ENCODE measurements at places on chromosomes 4 and X. TPM values are rescaled to one million over a fixed set of nuclear protein-coding genes. Genes with fewer than 3 reads are reported as not detected.

The MSN gene
- total RNA-seq = 374 TPM

The VSIG1 gene
- total RNA-seq = not detected

The SPANXB1 gene
- not detected for total RNA-seq

The RPA4 gene
- total RNA-seq = 2.1 TPM

The NIPAL1 gene
- total RNA-seq = 0.81 TPM

The YIPF7 gene
- total RNA-seq = not detected

The CCKAR gene
- not detected for total RNA-seq

The STS gene
- 12.3 TPM for total RNA-seq

The CCDC110 gene
- total RNA-seq = 3.0 TPM

GRCh38 chrX:100870527-100870926, 3.6 kb downstream of the NOX1 start:
- no peaks in the 10 kb centered on the region for H3K36me3 ChIP-seq
- H3K4me1 ChIP-seq = no peaks in the 10 kb centered on the region
- H3K27ac ChIP-seq = no peak overlapping the region
- DNase-seq = no peak
- H3K27me3 ChIP-seq = no peaks in the 10 kb centered on the region

DNA sequence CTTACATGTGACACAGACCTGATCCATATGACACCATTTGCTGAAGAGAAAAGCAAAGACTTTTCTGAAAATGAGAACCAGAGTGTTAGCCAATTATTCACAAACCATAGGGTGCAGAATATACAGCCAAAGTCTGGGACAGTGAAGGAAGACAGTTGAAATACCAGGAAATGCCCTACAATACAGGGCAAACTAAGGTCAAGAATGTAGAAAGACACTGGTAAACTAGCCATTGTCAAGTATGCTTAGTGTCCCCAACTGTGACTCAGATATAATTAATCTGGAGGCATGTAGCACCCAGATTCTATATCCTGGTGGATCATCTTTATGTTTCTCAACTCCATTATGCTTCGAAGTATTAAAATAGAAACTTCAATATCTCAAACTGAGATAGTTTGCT, 200.9 kb upstream of the FSTL5 start:
- no peaks in the 10 kb centered on the region for H3K36me3 ChIP-seq
- H3K27ac ChIP-seq = no peak overlapping the region
- H3K27me3 ChIP-seq = no peaks in the 10 kb centered on the region
- H3K4me3 ChIP-seq = no peak overlapping the region

DNA sequence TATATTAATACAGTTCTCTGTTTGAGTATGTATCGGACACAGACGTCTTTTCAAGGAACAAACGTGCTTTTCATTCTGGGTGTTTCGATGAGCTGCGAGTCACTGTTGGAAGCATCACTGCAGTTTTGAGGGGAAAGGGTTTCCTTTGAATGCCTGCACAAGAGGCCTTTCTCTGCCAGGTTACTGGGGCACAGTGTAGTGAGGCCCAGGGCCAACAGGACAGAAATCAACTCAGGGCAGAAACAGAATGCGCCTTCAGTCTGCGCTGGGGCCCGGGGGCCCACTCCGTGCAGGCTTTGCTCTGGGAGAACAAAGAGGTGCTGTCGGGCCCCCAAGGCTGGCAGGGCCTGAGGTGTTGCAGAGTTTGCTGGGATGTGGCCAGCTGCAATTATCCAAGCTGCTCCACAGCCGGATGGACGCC, 2.3 kb upstream of the PPP2R3B start:
- H3K36me3 ChIP-seq = no peaks in the 10 kb centered on the region
- H3K27me3 ChIP-seq = no peaks in the 10 kb centered on the region
- H3K27ac ChIP-seq = no peak overlapping the region
- H3K4me1 ChIP-seq = no peaks in the 10 kb centered on the region
- no peak for DNase-seq

- no peaks in the 10 kb centered on the region for H3K36me3 ChIP-seq
- no peak overlapping the region for H3K4me3 ChIP-seq
- H3K4me1 ChIP-seq = no peaks in the 10 kb centered on the region
Measured at GRCh38 chrX:119518371-119518770, 46.8 kb downstream of the STEEP1 start.

- no peaks in the 10 kb centered on the region for H3K36me3 ChIP-seq
- no peaks in the 10 kb centered on the region for H3K27me3 ChIP-seq
- H3K27ac ChIP-seq = no peak within 1 kb of the TSS
- no peaks in the 10 kb centered on the region for H3K4me1 ChIP-seq
- no peak within 1 kb of the TSS for H3K4me3 ChIP-seq
Measured at GRCh38 chrX:103776546-103776945, at the start of gene PLP1. Gene PLP1 (plus strand): TSS chrX:103776840. CDS start chrX:103776996, 156 bp downstream.

DNA sequence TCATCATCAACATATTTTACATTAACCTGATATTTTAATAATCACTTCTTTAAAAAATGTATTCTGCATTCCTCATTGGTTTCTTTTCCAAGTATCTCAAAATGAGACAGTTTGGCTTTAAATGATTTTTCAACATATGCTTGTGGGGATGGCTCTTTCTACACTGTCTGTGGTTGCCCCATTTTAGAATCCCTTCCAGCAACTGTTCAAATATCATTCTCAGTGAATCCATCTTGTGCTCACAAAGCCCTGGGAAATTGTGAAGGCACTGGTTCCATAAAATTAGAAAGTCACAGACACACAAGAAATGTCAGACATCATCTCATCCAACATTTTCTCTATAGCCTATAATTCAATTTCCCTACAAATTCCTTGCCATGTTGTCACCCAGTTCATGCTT, 103.5 kb downstream of the LNX1 start:
- H3K27ac ChIP-seq = no peak overlapping the region
- peaks cover 3% of the 10 kb centered on the region for H3K4me1 ChIP-seq

- no peaks in the 10 kb centered on the region for H3K27me3 ChIP-seq
- peaks cover 14% of the 10 kb centered on the region for H3K36me3 ChIP-seq
- DNase-seq = no peak
- H3K4me1 ChIP-seq = peaks cover 3% of the 10 kb centered on the region
- no peak overlapping the region for H3K27ac ChIP-seq
Measured at GRCh38 chr4:47579235-47579634, 94.2 kb downstream of the ATP10D start.

DNA sequence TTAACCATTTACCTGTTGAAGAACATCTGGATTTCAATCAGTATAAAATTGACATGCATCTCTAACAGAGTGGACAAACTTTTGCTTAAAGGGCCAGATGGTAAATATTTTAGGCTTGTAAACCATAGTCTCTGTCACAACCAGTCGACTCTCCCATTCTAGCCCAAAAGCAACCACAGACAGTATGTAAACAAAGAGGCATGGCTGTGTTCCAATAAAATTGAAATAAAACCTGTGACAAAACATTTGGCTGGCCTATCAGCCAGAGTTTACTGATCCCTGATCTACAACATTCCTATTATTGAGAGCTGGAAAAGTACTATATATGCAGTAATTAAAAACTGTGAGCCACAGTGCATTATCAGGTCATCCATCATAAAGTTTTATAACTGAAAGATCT, 3.2 kb downstream of the CENPC start:
- H3K36me3 ChIP-seq = peaks cover 3% of the 10 kb centered on the region
- DNase-seq = no peak
- H3K4me3 ChIP-seq = no peak overlapping the region
- H3K27ac ChIP-seq = no peak overlapping the region
- H3K4me1 ChIP-seq = no peaks in the 10 kb centered on the region

- H3K4me1 ChIP-seq = no peaks in the 10 kb centered on the region
- no peaks in the 10 kb centered on the region for H3K27me3 ChIP-seq
- no peaks in the 10 kb centered on the region for H3K36me3 ChIP-seq
- DNase-seq = no peak
Measured at GRCh38 chrX:94178145-94178788, 504.3 kb downstream of the FAM133A start.

GRCh38 chr4:67366311-67366861, 178.9 kb downstream of the CENPC start:
- H3K4me3 ChIP-seq = no peak overlapping the region
- no peak for DNase-seq
- no peak overlapping the region for H3K27ac ChIP-seq
- no peaks in the 10 kb centered on the region for H3K36me3 ChIP-seq
- H3K27me3 ChIP-seq = no peaks in the 10 kb centered on the region

GRCh38 chr4:24279911-24280375, 304.4 kb downstream of the DHX15 start:
- DNase-seq = no peak
- no peaks in the 10 kb centered on the region for H3K27me3 ChIP-seq
- H3K36me3 ChIP-seq = no peaks in the 10 kb centered on the region
- H3K27ac ChIP-seq = no peak overlapping the region
- no peaks in the 10 kb centered on the region for H3K4me1 ChIP-seq

GRCh38 chrX:19544693-19545305, 29.5 kb upstream of the MAP3K15 start:
- DNase-seq = no peak
- H3K4me1 ChIP-seq = no peaks in the 10 kb centered on the region
- no peak overlapping the region for H3K27ac ChIP-seq
- no peaks in the 10 kb centered on the region for H3K36me3 ChIP-seq

DNA sequence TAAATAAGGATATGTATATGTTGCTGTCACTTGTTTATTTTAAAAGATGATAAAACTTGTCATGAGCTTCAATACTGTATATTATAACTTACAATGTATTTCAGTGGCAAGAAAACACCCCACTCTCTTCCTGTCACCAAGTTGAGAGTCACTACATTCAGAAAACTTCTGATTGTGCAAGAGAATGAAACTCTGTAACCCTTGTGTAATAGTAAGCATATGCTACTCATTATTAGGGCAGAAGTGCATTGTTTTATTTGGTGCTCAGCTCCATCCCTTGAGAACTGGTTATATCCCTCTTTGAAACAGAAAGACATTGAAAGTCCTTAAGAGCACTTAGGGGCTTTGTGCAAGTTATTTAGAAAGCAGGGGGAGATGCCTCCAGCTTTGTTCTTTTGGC, 594.5 kb downstream of the ARAP2 start:
- no peaks in the 10 kb centered on the region for H3K4me1 ChIP-seq
- H3K36me3 ChIP-seq = no peaks in the 10 kb centered on the region
- no peak overlapping the region for H3K27ac ChIP-seq
- H3K27me3 ChIP-seq = no peaks in the 10 kb centered on the region
- H3K4me3 ChIP-seq = no peak overlapping the region

DNA sequence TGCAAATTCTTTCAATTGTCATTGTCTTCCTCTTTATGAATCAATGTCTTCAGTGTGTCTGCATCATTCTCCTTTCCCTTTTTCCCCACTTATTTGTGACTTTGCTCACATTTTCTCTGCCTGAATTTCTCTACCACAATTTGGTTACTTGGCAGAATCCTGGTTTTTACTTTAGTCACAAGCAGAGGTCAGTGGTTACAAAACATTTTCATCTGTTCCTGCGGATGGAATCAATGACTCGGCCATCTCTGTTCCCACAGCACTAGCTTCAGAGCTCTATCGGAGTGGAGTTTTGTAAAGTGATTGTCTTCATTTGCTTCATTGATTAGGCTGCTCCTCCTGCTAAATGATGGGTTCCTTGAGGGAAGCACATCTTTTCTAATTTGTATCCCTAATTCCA, 501.3 kb upstream of the AADAT start:
- H3K27ac ChIP-seq = no peak overlapping the region
- H3K36me3 ChIP-seq = no peaks in the 10 kb centered on the region
- H3K27me3 ChIP-seq = no peaks in the 10 kb centered on the region
- H3K4me1 ChIP-seq = no peaks in the 10 kb centered on the region
- H3K4me3 ChIP-seq = no peak overlapping the region

GRCh38 chr4:153938994-153939393, 150.1 kb upstream of the SFRP2 start:
- no peak overlapping the region for H3K4me3 ChIP-seq
- H3K27ac ChIP-seq = no peak overlapping the region
- H3K4me1 ChIP-seq = no peaks in the 10 kb centered on the region
- H3K36me3 ChIP-seq = no peaks in the 10 kb centered on the region
- DNase-seq = no peak

GRCh38 chrX:133948895-133949294, 36.5 kb downstream of the GPC3 start:
- H3K27ac ChIP-seq = no peak overlapping the region
- no peaks in the 10 kb centered on the region for H3K4me1 ChIP-seq
- DNase-seq = no peak
- H3K4me3 ChIP-seq = no peak overlapping the region

DNA sequence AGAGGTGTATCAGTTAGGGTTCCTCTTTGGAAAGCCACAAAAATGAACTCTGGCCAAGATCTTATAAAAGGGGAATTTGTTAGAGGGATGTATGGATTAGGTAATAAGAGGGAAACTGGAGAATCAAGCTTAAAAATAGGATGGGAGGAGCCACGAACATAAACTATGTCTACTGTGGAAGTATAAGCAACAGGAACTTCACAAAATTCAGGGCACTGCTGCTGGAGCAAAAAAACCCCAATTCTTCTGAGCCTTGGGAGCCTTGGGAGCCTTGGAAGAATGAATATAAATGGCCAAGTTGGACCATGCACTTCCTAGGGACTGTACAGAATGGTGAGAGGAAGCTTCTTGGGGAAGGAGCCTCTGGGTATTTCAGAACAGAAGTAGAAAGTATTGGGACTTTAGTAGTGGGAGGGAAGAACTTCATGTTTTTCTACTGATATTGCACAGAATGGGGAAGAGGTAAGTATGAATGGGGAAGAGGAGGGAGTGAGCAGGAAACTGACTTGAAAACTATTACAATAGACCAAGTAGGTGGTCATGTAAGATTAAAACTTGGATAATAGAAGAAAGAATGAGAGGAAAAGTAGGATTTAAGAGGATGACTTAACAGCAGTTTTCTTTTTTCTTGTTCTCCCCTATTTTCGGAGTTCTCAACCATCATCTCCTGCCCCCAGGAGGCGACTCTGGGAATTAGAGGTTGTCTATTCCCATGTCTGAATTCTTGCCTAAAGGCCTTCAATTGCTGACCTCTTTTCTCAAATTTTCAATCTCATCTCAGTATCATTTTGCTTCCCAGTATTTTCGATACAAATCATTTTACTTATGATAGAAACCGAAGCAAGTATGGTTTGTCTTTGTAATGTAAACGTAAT, 44.4 kb upstream of the TAPT1 start:
- no peak overlapping the region for H3K4me3 ChIP-seq
- DNase-seq = no peak
- H3K27ac ChIP-seq = no peak overlapping the region
- H3K36me3 ChIP-seq = no peaks in the 10 kb centered on the region
- H3K4me1 ChIP-seq = peaks cover 2% of the 10 kb centered on the region
- H3K27me3 ChIP-seq = no peaks in the 10 kb centered on the region

GRCh38 chrX:18465051-18465450, 39.6 kb downstream of the CDKL5 start:
- DNase-seq = no peak
- H3K27ac ChIP-seq = no peak overlapping the region
- H3K4me1 ChIP-seq = no peaks in the 10 kb centered on the region
- no peaks in the 10 kb centered on the region for H3K27me3 ChIP-seq
- H3K4me3 ChIP-seq = no peak overlapping the region

DNA sequence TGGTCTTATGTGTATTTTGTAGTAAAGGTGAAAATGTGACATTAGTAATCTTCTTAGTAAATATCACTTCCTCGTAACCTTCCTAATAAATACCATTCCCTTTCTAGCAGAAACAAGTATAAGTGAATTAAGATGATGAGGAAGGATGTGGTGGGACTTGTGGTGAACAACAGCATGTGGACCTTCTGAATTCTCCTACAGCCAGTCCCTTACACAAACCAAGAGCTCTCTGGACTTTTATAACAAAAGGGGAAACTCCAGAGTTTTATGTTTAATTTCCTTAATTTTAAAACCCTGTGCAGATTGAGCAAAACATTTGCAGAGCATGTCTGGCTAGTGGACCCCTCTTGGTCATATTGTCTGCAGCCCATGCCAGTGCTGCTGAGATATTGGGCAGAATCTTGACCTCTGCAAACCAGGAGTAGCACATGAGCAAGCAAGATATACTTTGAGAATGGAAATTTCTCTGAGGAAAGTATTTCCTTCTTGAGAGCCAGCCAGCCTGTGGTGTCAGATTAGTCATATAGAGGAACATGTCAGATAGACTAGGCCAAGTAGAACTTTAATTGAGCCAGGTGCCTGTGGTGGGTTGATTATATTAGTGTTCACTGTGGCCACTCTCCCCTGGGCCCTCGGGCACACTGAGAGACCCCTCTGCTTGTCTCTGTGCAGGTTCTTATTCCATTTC, 328.2 kb downstream of the DKK2 start:
- no peaks in the 10 kb centered on the region for H3K27me3 ChIP-seq
- H3K4me3 ChIP-seq = no peak overlapping the region
- no peak overlapping the region for H3K27ac ChIP-seq
- peaks cover 4% of the 10 kb centered on the region for H3K4me1 ChIP-seq
